ENCODE measurements at places on chromosomes 1 and 21.

GRCh38 chr1:37741130-37741529 is 23.8 kb downstream of the EPHA10 start:
- DNase-seq, result no peak

- DNase-seq, result peak; percentile 89
Measured at GRCh38 chr1:156053768-156054499, at the start of gene UBQLN4. Gene UBQLN4 (minus strand): TSS chr1:156053798. CDS start chr1:156053701, 97 bp downstream.

DNA sequence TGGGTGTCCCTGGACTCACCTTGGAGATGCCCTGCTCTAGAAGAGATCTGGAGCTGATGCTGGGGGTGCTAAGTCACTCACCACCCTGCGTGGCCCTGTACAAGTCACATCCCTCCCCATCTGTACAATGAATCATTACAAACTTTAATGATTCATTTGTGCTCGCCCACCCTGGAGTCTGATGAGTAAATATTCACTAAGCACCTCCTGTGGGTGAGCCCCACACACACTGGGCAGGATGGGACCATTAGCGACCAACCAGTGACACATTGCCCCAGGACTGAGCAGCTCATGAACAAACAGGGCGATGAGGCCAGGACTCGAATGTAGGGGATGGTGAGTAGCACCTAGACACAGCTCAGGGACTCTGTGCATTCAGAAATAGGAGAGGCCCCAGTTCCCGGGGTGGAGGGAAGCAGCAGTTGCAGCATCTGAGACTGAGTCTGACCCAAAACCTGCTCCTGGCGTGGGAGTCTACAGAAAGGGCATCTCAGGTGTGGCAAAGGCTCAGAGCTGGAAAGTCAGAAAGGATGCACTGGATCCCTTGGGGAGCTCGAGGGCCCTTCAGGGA is 18.1 kb upstream of the PDZK1IP1 start:
- peak; percentile 9 for DNase-seq

DNA sequence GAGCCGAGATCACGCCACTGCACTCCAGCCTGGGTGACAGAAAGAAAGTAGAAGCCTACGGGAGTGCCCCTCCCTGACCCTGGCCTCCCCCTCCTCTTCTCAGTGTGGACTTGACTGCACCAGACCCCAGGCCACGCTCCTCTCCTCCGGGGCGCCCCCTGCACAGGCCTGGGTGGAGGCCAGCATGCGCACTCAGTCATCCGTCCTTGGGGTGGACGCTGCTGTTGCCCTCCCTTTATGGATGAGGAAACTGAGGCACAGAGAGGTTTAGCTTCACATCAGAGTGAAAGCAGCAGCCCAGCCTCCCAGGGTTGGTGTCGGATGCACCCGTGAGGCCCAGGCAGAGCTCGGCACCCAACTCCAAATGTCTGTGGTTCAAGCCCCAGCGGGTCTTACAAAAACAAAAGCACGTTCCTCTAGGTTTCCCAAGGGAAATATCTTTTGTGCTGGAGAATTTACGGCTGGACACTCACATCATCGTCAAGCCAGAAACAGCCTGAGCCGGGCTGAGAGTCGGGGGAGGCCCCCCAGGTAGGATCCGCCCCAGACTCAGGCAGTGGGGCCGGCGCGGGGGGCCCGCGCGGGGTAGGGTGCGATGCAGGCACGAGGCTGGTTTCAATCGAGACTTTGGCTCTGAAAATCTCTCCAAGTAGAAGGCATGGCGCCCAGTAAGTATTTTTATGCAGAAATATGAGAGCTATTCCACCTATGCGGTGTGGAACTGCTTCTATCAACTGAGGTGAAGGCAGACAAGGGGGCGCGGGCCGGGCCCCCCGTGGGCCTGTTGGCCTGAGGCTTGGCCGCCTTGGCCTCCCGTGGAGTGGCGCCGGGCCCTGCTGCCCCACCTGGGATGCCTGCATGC is 36.6 kb downstream of the MORN1 start:
- DNase-seq, result peak; percentile 12

GRCh38 chr1:5484451-5485165 is 507.6 kb downstream of the NPHP4 start:
- peak; percentile 6 for DNase-seq

DNA sequence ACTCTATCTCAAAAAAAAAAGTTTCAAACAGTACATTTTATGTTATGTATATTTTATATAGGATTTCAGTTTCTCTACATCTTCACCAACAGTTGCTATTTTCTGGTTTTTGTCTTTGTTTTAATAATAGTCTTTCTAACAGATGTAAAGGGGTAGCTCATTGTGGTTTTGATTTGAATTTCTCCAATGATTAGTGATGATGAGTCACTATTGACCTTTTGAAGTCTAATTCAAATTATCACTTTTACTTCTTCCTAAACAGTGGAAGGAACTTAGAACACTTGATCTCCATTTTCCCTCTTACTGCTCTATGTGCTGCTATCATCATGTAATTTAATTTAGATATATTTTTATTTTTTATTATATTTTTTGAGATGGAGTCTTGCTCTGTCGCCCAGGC is 31.7 kb upstream of the SHCBP1L start:
- DNase-seq, result no peak

GRCh38 chr1:77175230-77175844 is 43.9 kb downstream of the PIGK start:
- no peak for DNase-seq

GRCh38 chr1:230463760-230464159 is 37.6 kb upstream of the PGBD5 start:
- DNase-seq, result no peak

DNA sequence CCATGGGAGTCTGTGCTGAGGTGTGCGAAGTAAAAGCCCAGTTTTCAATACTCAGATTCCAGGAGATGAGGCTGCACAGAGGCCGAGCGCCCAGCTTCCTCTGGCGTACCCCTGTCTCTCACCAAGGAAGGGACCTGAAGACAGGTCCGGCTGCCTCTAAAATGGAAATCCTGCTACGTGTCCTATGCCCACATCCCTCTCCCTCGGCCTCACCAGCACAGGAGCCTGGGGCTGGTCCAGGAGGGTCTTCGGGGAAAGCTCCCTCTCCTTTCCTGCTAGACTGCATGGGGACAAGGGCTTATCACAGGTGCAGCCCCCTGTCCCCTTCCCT is 392 bp downstream of the MRPL55 start:
- DNase-seq, result no peak

GRCh38 chr21:41712730-41713129 is 54.1 kb downstream of the RIPK4 start:
- DNase-seq, result no peak

Measured in CD4-positive, alpha-beta T cell treated with Interleukin-15 for 1 hour (primary cell).